Thoracic aorta (tissue), 2 donors: ENCODE measurements at places on chromosomes 7 and 10.

DNA sequence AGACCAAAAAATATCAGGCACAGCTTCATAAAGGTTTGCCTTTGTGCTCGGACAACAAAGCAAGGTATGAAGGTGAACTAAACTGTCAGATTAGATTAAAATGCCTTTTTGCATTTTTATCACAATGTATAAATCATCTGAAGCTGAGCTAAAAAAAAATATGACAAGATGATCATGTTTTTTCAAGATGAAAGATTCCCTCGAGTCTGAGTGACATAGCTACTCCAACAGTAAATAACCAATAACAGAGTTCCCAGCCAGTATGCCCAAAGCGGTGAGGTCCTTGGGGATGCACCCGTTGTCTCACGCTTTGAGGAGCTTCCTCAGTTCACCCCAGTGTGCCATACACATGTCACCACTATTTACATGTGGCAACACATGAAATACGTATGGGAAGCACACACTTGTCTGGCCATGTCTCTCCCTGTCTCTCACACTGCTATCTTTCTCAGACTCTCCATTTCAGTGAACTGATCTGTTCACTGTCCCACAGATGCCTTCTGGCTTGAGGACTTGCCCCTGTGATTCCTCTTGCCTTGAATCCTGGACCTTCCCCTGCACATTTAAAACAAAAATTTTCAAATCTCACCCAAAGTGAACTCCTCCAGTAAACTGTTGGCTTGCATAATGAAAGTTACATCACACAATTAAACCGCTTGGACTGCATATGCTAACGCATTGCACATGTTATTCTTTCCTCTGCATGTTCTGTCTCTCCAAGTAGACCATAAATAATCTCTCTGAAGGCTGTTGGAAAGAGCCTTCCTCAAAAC is 2.6 kb upstream of the PIK3CG start:
- no peak for DNase-seq

- no peak for DNase-seq
Observed at GRCh38 chr10:15096661-15097010, 519 bp upstream of the RPP38 start.

- DNase-seq = no peak
Observed at GRCh38 chr7:42502022-42502421, 265.0 kb upstream of the GLI3 start.

DNA sequence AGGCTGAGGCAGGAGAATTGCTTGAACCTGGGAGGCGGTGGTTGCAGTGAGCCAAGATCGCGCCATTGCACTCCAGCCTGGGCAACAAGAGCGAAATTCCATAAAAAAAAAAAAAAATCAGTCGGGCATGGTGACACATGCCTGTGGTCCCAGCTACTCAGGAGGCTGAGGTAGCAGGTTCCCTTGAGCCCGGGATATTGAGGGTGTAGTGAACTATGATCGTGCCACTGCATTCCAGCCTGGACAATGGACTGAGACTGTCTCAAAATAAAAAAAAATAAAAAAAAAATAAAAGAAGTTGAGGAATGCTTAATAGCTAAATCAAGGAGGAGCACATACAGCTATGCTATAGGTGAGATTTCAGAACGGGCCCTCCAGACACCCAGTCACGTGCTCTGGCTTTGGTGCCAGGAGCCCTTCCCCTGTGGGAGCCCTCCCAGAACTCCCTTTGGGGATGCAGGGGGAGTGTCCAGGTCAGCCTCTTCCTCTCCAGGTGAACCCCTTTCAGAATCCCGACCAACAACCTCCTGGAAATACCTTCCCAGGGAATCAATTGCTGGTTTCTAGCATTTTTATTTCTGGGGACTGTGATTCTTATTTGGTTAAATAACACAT is 42.9 kb upstream of the CTBP2 start:
- DNase-seq = no peak

DNA sequence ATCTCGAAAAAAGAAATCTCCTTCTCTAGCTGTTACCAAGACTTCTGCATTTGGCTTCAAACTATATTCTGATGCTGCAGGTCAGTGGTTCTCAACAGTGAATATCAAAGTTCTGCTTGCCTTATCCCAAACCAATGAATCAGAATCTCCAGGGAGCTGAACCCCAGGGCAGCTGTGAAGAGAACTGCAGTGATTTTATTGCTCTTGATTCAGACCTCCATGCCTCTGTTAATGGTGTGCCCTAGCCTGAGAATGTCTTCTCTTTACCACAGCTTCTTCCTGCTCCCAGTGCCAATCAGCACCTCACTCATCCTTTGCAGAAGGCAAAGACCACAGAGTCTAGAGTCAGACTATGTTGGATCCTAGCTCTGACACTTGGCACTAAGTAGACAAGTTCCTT is 46.2 kb upstream of the MRLN start:
- no peak for DNase-seq
